ENCODE measurements at places on chromosomes 3 and 15.

GRCh38 chr3:152184971-152185686, 83.6 kb upstream of the MBNL1 start:
- no peak for DNase-seq

DNA sequence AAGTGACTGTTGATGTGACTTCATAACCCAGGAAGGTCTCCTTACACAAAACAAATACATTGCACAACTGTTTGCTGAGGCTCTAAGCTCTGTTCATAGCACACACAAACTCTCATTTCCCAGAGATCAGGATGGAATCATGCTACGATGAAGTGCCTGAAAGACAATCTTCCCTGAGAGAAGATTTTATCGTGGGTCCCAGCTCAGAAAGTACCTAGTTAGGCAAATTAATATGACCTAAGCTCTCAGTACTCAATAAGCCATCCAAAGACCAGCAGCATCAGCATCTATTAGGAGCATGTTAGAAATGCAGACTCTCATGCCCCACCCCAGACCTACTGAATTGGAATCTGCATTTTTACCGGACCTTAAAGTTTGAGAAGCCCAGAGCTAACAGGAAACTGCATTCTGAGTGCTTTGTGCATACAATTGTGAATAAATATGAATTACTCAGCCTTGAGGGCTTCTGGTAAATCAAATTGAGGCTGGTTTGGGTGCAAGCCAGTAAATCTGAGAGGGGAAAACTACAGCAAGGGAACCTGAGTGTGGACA, 161.5 kb upstream of the C2CD4B start:
- no peak for DNase-seq

- no peak for DNase-seq
These were observed 29.8 kb upstream of the FAM98B start for GRCh38 chr15:38424101-38424552.

GRCh38 chr15:49062900-49063299, 16.7 kb upstream of the SECISBP2L start:
- DNase-seq: no peak

GRCh38 chr15:81111510-81112470, 22.3 kb upstream of the CFAP161 start:
- DNase-seq: no peak

GRCh38 chr3:173037840-173038483, 103.1 kb downstream of the SPATA16 start:
- DNase-seq: no peak

- no peak for DNase-seq
These were observed 601.0 kb downstream of the TUSC7 start for GRCh38 chr3:117310536-117310935.

DNA sequence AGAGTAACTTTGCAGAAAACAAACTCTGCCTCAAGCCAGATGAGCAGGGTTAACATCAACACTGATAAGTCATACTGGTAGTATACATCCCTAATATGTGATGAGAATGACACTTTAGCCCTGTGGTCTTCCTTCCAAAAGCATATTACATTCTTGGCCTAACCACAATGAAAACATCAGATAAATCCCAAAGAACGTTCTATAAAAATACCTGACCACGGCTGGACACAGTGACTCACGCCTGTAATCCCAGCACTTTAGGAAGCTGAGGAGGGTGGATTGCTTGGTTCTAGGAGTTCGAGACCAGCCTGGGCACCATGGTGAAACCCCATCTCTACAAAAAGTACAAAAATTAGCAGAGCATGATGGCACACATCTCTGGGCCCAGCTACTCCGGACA, 4.7 kb downstream of the TMCC1 start:
- no peak for DNase-seq

GRCh38 chr15:25169318-25169717, 214.5 kb downstream of the SNRPN start:
- DNase-seq: no peak

GRCh38 chr3:144128108-144128892, 156.7 kb downstream of the DIPK2A start:
- DNase-seq: no peak

GRCh38 chr3:183315739-183316138, 62.7 kb downstream of the B3GNT5 start:
- no peak for DNase-seq

GRCh38 chr3:63936925-63937324, 24.7 kb upstream of the SCAANT1 start:
- DNase-seq: no peak

GRCh38 chr3:32869513-32870047, 51.8 kb downstream of the TRIM71 start:
- no peak for DNase-seq

DNA sequence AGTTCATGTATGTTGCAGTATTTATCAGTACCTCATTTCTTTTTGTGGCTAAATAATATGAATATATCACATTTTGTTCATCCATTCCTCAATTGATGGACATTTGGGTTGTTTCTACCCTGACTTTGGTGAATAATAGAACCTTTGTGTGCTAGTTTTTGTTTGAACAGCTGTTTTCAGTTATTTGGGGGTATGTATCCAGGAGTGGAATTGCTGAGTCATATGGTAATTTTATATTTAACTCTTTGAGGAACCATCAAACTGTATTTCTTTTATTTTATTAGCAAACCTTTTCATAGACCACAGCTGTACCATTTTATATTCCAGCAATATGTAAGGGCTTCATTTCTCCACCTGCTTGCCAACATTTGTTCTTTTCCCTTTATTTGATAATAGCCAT, 38.4 kb upstream of the RBM5 start:
- no peak for DNase-seq

- DNase-seq: no peak
These were observed 1225.1 kb downstream of the OTOL1 start for GRCh38 chr3:162721736-162722135.

- no peak for DNase-seq
These were observed 180.2 kb upstream of the TTC14 start for GRCh38 chr3:180421721-180422120.

DNA sequence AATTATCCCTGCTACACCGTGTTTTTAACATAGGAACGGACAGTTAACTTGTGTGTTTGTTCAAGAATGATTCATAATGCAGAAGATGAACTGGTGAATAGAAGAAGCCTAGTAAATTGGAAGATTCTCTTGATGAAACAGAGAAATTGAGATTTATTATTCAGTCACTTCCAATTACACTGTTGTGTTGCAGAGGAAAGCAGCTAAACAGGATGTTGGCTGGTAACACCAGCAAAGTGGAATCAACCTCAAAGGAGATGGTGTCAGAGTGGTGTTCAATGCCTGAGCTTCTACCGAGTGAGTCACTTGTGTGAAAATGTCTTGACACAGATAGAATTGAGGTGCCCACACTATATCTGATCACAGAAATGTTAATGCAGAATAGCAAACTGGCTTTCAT, 399.6 kb downstream of the LPP start:
- no peak for DNase-seq

- no peak for DNase-seq
These were observed 12.8 kb downstream of the ELL3 start for GRCh38 chr15:43763819-43764446.

GRCh38 chr3:42090973-42091731, at the start of gene TRAK1:
Gene TRAK1 (plus strand): TSS chr3:42091357. CDS start chr3:42091470, 113 bp downstream.
- no peak for DNase-seq

DNA sequence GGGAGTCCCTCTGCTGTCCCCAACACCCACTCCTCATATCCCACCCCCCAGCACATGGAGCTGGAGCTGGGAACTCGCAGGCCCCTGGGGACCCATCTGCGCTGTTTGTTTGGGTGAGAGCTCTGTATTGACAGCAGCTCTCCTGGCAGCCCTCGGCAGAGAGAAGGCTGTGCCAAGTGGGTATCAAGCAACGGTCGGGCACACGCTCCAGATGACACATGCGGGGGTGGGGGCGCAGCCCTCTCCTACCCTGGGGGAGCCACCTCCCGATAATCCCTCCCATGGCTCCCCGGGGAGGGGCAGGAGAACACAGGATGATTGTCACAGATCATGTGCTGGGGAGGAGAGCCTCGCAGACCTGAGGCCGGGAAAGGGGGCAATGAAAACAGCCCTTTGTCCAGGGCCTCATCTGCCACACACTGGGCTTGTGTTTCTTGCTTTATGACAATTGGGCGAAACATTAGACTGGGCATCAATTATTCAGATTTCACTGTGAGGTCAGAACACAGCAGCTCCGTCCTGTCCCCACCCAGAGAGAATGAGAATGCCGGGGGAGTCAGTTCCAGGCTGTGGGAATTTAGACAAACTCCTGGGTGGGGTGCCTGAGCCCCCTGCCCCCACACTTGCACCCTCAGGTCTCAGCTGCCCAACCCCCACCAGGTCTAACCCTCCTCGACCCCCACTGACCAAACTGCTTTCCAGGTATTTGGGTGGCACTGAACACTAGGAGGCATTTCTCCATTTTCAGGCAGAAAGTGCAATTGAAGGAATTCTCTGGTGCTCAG, 46.4 kb upstream of the KLF13 start:
- DNase-seq: peak; percentile 85

DNA sequence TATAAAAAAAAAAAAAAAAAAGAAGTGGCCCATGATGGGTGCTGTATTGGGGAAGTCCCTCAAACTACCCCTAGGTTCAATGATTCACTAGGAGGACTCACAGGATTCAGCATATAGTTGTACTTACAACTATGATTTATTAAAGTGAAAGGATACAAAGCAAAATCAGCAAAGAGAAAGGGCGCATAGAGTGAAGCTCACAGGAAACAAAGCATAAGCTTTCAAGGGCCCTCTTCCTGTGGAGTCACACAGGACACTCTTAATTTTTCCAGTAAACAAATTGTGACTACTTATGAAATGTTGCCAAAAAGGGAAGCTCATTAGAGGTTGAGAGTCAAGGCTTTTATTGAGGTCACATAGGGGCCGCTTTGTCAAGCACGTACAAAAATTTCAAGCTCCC, 153.7 kb upstream of the GAP43 start:
- peak; percentile 59 for DNase-seq

GRCh38 chr3:156207802-156208685, 87.7 kb downstream of the KCNAB1 start:
- no peak for DNase-seq

GRCh38 chr15:85037641-85038040, 56.0 kb downstream of the PDE8A start:
- no peak for DNase-seq

DNA sequence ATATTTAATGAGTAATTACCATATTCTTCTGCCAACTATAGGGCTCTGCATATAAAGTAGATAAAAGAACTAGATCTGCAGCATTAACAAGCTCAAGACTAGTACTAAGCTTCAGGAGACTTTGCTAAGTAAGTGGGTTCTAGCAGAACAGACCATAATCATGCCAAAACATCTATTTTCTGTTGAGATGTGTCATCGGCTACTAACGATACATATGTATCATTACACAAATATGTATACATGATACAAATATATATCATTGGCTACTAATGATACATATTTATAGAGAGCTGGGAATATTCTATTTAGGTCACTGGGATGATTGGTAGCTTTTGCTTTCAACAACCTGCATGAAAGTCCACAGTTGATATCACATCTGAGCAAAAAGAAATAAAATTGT, 185.8 kb upstream of the DCBLD2 start:
- DNase-seq: no peak

DNA sequence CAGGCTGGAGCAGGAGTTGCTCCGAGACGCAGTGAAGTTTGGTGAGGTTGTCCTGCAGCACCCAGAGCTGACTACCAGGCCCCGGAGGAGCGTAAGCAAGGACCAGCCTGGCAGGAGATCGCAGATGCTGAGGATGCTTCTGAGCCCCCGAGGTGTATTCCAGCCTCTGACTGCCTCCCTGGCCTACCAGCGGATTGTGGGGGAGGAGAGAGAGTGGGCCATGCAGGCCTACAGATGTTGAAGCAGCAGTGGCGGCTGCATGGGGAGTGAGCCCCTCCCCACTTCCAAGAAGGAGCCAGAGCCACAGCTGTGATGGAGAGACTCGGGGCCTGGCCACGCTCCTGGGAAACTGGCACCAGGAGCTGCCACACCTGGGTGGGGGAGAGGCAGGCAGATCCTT, 302.5 kb upstream of the PROK2 start:
- no peak for DNase-seq

DNA sequence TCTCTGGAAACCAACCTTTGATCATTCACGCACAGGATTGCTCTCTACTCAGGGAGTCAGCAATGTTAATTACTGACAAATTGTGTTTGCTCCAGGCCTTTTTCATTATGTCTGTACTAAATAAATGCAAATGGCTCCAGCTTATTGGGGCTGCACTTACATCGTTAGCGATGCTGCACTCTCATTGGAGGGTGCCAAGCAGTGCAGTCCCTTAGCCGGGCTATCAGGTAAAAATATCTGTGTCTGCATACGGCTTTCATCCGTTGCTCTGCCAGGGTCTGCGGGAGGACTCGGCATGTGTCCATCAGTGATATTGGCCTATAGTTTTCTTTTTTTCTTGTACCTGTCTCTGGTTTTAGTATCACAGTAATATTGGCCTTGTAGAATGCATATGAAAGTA, 471.5 kb upstream of the CADM2 start:
- DNase-seq: no peak

GRCh38 chr3:149646181-149646766, 11.6 kb downstream of the WWTR1 start:
- no peak for DNase-seq

DNA sequence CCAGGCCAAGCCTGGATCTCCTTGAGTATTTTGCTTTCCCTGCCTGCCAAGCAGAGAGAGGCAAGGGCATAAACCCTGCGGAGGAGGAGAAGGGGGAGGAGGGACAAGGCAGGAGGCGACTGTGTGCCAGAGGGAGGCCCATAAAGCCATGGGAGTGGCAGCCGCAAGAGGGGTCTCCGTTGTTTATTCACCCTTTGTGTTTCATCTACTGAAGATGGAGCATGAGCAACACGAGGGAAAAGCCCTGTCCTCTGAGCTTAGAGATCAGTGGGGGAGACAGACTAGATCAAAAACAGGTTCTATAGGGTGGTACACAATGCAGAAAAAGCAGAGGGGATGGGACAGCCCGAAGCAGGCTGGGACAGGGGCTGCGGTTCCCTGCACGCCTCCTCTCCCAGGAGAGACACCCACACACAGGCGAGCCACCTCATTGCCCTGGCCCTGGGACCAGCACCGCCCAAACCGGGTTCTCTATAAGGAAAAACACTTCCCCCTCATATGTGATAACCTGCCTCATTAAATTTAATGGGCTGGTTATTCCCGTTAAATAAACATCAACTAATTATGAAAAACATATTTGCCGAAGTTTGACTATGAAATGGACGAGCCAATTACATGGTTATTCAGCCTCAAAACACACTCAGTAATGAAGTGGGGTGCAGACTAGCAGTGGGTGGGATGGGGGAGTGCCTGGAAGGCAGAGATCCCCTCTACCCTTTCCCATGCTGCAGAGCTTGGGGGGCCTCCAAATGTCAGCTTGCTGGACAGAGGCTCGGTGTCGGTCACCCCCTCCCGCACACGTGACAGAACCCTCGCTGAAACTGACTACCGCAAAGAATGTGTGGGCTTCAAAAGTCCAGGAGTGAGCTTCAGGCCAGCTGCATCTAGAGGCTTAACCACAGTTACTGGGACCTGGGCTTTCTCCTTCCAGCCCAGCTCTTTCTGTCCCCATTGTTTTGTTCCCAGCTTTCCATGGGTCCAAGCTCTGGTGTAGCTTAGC, 14.2 kb upstream of the PLXNA1 start:
- no peak for DNase-seq

DNA sequence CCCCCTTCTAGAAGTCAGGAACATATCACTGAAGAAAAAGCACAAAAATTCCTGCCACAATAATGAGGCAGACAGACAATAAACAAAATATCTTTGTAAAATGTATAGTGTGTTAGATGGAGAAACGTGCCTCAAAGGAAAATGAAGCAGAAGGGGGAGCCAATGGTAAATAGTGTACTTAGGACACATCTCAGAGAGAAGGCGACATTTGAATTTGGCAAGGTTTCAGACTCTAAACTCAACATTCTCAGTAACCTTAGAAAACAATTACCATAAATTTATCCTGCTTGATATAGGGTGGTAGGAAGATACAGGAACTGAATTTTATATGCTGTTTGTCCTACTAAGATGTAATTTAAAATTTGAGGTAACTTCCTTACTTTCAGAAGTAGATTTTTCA, 52.6 kb upstream of the PTX3 start:
- DNase-seq: no peak

Measured in COR-L47 (cell line).